Naive B cell (primary cell): ENCODE measurements at places on chromosomes 12 and 14. TPM values are rescaled to one million over a fixed set of nuclear protein-coding genes. Genes with fewer than 3 reads are reported as not detected.

HRK gene
- 7.1 TPM for polyA plus RNA-seq

DNA sequence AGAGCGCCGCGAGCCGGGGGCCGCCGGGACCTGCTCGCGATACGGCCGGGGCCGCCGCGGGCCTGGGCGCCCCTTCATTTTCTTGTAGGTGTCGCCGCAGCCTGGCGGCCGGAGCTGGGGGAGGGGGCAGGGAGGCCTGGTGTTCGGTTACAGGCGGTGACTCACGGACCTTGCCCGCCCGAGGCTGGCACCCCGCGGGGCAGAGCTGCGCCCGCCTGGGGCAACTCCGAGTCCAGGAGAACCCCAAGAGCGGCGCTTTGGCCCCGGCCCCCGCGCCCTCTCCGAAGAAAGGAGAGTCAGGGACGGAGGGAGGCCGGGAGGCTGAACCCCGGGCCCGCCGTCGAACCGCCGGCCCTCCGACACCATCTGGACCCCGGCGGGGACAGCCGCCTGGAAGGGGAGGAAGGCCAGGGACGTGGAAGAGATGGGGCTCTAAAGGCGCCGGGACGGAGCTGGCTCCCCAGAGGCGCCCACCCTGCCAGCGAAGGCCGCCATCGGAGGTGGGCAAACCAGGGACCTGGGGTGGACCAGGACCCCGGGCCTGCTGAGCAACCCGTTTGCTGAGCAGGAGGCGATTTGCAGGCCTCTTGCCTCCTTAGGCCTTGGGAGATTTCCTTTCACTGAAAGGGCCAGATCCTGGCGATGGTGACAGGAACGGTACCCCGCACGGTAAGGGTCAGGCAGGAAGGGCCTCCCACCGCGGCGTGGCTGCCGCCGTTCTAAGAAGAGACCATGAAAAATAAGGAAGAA, 843 bp upstream of the NUAK1 start:
- no peak for DNase-seq

HOXC13 gene
- polyA plus RNA-seq, result not detected

DNA sequence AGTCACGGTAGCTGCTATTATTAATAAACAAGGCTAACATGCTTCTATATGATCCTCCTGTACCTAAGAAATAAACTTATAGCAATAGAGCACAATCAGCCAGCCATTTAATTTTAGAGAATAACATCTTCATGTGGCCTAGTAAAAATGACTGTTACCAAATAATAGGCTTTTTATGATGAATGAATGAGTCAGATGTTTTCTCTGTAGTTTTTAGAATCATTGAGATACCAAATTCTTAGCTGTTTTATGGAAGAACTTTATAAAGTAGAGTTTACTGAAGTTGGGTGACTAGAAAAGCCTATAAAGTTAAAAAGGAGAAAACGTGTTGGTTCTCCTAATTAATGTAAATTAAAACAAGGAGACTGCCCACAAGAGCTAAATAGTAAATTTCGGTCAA, 40.7 kb downstream of the WNK1 start:
- DNase-seq, result no peak

GRCh38 chr12:63006536-63006935, 71.6 kb upstream of the PPM1H start:
- no peak for DNase-seq

- DNase-seq, result no peak
Observed at GRCh38 chr12:63496654-63497053, 171.6 kb downstream of the DPY19L2 start.

- DNase-seq, result no peak
Observed at GRCh38 chr12:4997939-4998338, 45.7 kb upstream of the KCNA5 start.

HCAR3 gene
- polyA plus RNA-seq, result not detected

DNA sequence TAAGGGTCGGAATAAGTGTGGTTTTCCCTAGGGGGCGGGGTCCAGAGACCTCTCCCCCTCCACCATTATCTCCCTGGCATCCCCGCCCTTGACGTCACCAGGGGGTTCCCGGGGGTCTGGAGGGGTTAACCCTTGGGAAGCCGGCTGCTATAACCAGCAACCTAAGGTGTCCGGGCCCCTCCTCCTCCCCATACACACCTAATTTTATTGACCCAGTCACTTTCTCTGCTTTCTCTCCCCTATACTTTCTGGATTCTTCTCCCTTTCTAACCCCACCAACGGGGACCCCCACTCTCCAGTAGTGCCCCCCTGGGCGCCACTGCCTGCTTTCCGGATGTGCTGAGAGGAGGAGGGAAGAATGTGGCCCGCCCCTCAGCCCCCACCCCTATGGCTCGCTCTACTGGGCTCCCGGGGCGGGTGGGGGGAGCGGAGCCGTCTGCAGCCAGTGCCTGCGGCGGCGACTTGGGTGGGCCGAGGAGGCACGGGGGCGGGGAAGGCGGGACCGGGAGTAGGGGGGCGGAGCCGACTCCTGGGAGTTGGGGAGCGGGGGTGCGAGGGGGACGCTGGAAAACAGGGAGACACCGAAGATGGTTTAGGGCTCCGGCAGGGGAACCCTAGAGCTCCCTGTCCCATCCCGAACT, 1.8 kb downstream of the GLI1 start:
- DNase-seq, result peak; percentile 33

- no peak for DNase-seq
Observed at GRCh38 chr12:26567126-26567525, 265.9 kb downstream of the ITPR2 start.

DNA sequence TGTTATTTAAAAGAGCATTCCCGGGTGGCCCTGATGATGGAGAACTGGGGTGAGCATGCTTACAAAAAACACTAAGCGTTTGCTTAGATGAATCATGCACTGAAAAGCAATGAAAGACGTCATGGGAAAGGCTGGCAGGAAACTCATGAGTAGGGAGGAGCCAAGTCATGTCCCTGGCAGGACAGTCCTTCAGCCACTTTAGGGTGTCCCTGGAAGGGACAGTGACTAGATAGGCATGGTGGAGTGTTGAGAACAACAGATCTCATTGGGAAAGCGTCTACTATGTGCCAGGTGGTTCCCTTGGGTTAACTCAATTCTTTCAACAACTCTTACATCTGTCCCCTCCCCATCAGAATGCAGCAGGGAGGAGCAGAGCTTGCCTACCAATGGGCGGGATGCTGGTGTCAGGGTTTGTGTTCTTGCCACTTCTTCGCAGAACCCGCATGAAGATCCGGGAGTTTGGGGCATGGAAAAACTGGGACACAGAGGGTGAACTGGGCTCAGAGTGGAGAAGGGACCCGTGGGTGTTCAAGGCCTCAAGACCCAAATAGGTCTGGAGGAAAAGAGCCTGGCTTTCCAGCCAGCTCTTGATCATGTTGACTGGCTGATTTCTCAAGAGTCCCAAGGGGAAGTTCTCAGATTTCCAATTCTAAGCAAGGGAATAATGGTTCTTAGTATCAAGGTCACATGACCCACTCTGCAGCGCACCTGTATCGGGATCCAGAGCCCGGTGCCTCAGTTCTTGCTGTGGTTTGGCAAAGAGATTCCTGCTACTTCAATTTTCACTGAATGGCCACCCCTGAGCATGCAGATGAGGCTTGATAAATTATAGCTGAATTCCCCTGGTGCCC, 653.9 kb upstream of the TBX3 start:
- DNase-seq, result no peak
